PC-9 (cell line): ENCODE measurements at places on chromosomes 16 and 17.

DNA sequence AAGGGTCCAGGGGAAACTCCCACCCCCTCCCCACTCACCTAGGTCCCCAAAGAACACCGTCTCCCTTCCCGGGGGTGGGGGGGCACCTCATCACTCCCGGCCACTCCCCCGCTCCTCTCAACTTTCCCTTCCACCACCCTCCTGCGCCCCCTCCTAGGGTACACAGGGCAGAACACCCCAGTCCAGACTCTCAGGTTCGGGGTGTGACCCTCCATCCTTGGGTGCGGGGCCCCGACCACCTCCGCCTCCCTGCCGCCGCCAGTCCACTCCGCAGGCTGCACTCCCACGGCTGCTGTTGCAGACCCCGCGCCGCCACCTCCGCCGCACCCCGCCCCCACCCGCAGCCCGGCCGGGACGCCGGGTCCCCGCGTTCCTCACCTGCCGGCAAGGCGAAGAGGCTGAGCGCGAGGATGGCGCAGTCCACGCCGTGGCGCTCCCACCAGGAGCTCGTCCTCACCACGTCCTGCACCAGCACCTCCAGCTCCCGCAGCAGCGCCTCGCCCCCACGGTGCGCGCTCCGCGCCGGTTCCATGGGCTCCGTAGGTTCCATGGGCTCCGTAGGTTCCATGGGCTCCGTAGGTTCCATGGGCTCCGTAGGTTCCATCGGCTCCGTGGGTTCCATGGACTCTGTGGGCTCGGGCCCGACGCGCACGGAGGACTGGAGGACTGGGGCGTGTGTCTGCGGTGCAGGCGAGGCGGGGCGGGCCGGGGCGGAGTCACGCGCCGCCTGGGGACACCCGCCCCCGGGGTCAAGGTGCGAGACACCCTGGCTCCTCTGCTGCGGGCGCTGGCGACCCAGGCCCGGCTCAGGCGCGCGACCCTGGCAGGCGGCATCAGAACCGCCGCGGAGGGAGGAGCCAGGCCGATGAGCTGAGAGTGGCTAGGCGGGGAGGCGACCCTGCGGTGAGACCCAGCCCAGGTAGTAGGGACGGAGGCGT is at the start of gene FADS6:
Gene FADS6 (minus strand): TSS at position 660 of the 938 bp plus-strand sequence. CDS start 38 bp downstream, at position 622.
- no peak for DNase-seq

DNA sequence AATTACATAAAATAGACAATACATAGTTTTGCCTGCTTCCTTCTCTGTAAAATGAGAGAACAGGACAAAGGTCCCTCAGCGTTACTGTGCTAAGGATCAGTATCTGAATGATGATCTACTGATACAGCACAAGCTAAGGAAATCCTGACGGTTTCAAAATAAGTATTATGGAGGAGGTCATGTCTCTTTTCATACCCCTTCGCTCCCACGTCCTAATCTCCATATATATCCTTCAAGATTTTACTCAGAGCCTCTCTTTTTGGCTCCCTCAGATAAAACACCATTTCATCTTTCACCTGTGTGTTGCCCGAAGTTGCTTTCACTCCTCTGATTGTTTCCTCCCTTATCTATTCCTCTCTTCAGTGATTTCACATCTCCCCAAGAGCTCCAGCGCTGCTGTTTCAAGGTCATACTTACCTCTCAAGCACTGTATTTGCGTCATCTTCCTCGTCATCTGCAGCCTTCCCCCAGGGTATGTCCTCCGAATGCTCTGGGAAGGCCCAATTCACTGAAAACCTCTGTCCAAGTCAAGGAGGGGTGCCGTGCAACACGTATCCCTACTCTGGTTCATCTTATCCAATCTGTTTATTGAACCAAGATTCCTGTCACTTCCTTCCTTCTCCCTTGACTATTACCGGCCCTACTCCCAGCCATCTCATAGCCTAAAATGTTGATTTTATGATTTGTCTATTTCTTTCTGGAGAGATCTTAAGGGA is 1.2 kb upstream of the BLTP2 start:
- DNase-seq = no peak

DNA sequence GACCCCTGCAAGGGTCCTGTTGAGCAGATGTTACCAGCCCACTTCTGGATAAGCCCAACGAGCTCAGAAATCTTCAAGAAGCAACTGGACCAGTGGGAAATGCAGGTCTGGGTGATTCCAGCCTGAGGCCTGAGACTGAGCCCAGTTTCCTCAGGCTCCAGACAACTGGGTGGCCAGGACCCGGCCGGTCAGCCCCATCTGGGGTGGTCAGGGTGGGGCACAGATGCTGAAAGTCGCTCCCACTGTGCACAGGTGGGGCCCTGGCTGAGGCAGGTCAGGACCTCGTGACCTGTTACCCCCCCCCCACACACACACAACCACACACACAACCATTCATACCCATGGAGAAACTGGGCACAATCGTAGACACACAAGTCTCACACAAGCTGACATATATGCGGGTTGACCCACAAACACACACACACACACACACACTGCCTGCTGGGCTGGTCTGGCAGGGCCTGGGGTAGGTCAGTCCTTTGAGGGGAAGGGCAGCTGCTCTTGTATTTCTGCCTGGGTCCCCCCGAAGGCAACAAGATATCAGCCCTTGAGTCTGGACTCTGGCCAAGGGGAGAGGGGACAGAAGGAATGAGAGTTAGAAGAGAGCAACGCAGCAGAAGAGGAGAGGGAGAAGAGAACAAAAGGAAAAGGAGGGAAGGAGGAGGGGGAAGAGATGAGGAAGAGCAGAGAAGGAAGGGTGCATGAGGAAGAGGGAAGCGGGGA is 99.0 kb upstream of the CDH5 start:
- no peak for DNase-seq

DNA sequence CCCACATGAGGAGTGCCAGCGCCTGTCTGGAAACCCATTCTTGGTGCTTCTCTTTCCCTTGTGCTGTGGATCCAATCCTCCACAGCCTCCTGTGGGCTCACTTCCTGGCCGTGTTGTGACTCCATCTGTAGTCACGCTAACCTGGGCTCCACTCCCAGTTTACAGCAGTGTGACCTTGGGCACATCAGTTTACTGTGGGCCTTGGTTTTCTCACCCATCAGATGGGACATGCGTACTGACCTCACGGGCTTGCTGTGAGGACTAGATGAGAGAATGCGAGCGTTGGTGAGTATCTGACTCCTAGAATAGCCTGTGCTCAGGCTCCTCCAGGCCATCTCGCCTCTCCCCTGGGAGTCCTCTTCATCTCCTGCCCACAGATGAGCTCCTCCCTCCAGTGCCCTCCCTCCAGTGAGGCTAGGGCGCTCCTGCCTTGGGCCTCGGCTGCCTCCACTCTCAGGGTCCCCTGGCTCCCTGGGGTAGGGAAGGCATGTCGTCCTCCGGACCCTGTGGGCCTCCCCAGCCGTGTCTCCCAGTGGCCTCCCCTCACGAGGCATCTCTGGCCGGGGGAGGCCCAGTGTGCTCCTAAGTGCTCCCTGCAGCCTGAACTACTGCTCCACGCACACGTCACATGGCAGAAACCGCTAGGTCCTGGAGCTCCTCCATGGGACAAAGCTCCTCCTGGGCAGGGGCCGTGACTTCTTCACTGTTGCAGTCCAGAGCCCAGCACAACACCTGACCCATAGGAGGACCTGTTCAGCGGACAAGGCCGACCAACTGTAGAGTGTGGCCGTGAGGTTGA is 5.2 kb upstream of the FOXJ1 start:
- DNase-seq = no peak

DNA sequence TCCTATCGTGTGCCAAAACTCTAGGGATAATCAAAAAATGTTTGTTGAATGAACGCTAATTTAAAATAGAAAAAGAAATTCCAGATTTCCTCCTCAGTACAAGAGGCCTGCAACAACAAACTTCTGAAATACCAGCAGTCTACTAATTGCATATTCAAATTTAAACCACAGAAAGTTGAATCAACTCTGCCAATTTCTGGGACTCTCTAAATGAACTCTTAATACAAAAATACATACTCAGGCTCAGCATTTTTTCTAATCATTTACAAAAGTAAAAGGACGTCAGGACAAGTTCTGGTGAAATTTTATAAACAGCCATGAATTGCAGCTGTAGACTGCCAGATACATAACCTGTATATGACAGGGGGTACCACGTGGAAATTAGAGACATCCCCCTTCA is 49.0 kb downstream of the KANSL1 start:
- DNase-seq = no peak

DNA sequence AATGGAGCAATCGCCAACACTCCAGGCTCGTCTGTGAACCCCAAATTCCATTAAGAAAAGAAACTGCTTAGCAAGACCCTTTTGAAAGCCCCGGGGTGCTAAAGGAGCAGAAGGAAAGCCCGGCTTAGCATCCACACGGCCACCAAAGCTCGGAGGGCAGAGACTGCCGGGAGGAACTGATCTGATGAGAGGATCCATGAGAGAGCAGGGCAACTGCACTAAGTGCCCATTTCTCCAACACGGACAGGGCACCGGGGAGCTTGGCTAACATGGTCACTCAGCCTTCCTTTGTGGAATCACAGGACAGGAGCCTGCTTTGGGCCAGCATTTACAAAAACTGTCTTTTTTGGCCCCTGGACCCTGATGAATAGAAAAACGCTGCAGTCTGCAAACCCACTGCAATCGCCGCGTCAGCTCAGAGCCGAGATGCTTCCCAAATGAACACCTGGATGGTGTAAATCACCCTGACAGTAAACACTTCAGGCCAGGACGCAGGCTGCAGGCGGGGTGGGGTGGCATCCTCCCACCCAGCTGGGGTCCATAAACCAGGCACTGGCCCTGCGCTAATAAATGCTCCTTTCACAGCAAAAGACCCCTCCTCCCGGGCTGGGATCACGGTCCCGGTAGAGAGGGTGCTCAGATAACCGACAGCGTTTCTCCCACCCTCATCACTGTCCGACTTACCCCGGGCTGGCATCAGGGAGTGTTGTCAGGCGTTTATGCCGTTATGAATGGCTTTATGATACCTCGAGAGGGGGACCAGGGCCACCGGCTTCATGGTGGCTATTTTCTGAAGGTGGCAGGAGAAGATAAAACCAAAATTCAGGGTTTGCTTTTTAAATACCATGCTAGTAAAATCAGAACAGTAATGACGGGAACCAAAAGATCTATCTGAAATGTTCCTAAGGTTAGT is 299.5 kb downstream of the IRF8 start:
- no peak for DNase-seq

GRCh38 chr17:17375841-17376240 is 72.7 kb downstream of the NT5M start:
- no peak for DNase-seq

- no peak for DNase-seq
Measured at GRCh38 chr17:45745601-45746494, 38.3 kb upstream of the CRHR1 start.

GRCh38 chr16:52812678-52813556 is 239.8 kb downstream of the CHD9NB start:
- DNase-seq = no peak

DNA sequence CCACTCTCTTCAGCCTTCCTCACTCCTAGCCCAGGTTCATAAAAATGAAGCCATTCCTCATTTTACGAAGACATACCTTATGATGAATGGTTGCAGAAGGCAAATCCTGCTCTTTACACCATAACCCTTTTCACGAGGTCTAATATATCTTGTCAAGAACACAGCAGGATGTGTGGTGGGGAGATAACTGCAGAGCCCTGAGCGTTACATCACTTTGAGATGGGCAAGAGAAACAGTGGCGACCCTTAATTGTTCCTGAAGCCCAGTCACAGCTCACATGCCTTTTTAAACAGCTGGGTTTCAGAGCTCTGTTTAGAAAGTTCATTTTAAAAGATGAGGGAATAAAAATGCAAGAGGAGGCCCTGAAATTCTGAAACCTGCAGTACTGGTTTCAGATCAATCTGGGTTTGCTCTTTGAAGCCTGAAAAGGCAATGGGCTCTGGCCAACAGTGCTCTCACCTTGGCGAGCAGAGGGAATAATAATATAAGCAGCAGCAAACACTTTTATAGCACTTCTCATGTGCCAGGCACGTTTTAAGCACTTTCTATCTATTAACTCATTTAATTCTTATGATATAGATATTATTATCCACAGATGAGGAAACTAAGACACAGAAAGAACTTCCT is 2.9 kb downstream of the FAM117A start:
- no peak for DNase-seq

- DNase-seq = peak; percentile 99
Measured at GRCh38 chr17:40283662-40284061, 4.0 kb upstream of the CDC6 start.

- peak; percentile 95 for DNase-seq
Measured at GRCh38 chr17:68378268-68379176, 78.8 kb downstream of the WIPI1 start.

GRCh38 chr17:77957235-77957856 is 1.2 kb upstream of the TNRC6C start:
- no peak for DNase-seq

DNA sequence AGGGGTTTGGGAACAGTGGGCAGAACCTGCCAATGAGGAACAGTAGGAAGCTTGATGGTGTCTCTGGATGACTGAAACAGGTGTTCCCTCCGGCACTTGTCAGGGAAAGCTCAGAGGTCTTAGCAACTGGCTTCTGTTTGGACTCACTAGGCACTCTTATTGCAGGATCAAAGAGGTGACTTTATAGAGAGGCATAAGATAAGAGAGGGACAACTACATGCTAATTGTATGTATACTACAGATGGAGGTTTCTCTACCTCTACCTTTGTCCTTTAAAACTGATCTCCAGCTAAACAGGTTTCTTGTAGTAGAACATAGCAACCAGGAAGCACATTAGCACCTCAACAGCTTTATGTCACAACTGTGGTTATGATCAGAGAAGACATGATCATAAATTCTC is 7.6 kb downstream of the CNTD1 start:
- no peak for DNase-seq

DNA sequence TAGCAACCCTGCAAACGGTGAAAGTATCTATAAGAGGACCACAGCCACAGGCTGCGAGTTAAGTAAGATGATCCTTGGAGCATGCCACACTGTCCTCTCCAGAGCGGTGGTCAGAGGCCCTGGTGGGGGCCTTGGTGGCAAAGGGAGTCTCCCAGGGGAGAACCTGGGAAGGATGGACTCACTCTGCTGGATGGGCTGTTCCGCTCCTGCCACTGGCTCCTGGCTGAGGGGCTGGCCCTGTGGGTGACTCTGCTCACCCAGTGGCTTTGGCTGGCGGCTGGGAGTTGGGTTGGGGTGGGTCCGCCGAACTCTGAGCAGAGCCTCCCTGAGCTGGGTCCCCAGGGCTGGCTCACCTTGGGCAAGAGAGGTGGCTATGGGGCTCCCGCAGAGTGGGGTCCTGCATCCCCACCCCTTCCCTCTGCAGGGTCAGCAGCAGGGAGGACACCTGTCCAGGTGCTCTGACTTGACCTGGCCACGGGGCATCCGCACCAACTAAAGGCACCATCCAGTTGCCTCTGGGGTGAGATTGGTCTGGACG is 7.3 kb downstream of the CDK5R1 start:
- DNase-seq = no peak

DNA sequence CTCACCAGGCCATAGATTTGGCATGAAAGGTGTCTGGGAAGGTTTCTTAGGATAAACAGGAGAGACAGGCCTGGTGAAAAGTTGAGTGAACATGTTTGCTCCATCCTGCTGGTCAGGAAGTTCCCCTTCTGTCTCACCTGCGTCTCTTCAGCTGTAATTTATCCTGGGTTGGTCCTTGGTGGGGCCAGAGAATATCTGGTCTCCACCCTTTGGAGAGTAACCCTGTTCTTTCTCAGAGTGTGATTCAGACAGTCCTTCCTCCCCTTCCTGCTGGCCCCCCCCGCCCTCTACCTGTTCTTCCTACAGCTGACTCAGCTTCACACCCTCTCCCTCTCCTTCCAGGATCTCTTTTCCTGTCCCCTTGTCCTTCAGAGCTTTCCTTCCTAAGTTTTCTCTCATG is 17.1 kb downstream of the MINK1 start:
- peak; percentile 74 for DNase-seq

- no peak for DNase-seq
Measured at GRCh38 chr16:10126686-10127085, 55.5 kb downstream of the GRIN2A start.

GRCh38 chr16:53022374-53022773 is 30.3 kb downstream of the CHD9NB start:
- peak; percentile 32 for DNase-seq

GRCh38 chr17:49241692-49242397 is 11.3 kb upstream of the PHOSPHO1 start:
- DNase-seq = no peak
